ENCODE measurements at places on chromosomes 7 and 10.

- DNase-seq = no peak
Measured at GRCh38 chr7:71511361-71511807, 379.4 kb downstream of the GALNT17 start.

DNA sequence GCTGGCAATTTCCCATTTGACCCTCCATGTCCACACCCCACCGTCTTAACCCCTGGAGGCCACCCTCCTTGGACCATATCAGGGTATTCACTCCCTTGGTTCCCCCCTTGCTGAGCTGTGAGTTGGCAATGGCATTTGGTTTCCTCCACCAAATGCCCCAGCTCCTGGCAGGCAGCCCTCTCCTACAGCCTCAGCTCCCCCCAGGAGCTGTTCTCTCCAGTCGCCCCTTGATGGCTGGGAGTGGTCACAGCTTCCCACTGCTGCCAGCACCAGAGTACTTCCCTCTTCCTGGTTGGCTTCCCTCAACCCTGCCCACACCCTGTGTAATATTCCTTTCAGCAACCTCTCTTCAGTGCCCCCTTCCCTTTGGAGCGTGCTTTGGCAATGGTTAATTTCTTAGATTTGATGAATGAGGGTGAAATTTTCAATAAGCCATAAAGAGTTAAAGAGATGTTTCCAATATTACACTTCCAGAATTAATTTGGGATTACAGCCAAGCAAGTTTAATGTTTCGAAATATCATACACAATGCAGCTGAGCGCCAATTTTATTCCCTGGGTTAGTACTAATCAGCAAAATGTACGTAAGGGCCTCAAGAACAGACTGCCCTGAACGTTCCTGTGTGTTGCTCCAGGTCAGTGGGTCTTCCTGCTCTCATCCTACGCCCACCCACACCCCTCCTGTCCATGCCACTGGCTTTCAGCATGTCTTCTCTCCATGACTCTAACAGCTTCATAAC, 207.1 kb upstream of the NFE2L3 start:
- no peak for DNase-seq

DNA sequence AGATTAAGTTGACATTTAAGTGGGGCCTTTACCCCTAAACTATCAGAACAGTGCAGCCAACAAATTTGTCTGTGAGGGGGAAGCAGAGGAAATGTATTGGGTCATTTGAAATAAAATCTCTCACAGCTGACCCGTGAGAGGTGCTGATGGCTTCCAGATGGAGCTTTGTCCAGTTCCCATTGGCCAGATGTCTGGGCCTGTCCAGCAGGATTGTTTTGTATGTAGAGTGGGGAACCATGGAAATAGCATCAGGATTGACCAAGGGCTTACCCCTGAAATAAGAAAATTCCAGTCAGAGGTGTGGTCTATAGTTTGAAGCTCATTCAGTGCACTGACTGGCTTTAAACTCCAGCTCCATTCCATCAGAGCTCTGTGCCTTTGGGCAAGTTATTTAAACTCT, 50.6 kb downstream of the INHBA start:
- no peak for DNase-seq

- DNase-seq = no peak
Measured at GRCh38 chr7:96196676-96197075, 125.2 kb downstream of the SLC25A13 start.

DNA sequence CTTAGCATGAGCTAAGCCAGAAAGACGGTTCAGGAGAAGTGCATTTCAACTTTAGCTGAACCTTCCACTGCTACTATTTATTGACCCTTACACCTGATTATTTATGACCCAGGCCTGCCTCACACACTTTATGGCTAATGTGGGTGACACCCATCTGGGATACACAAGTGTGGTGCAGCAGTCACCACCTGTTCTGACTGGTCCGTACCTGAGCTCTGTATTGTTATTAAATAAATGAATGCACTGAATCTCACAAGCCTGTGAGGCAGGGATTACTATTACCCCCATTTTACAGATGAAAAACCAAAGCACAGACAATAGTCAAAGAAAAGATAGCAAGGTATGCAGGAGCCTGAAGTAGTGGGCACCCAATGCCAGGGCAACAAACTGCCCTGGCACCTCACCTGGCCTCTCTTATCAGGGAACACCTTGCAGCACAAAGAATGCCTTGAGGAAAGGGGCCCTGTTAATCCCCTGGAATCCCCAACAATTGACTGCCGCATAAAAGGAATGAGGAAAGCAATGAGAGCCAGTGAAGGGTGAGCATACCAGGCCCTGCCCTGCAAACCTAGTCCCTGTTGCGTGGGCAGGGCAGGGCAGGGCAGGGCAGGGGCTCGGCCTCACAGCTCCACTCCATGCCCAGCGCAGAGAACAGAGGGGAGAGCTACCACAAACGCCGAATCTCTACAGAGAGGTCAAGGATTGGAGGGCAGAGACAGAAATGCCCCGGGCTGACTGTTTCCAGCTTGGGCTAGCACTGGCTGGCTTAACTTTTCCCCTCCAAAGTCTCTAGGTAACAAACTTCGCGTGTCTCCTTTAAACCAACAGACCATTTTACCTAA, 1.3 kb downstream of the ANXA11 start:
- DNase-seq = no peak

- DNase-seq = no peak
Measured at GRCh38 chr10:94035982-94036765, 42.4 kb downstream of the PLCE1 start.

- no peak for DNase-seq
Measured at GRCh38 chr7:105229641-105230040, 159.1 kb downstream of the SRPK2 start.

- no peak for DNase-seq
Measured at GRCh38 chr10:35336921-35337823, 863 bp downstream of the CCNY start.

DNA sequence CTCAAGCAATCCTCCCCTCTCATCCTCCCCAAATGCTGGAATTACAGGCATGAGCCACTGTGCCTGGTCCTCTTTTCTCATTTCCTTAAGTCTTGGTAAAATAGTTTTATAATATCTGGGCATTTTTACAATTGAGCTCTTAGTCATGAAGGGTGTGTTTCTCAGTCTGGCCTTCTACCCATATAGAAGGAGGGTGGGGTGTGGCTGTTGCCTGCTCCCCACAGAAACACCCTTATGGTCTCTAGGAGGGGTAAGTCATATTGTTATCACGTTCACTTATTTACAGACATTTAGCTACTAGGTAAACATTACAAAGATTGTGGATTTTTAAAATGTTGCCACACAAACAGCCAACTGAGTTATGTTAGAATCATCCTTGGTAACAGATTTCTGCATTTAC, 6.7 kb upstream of the OTUD1 start:
- DNase-seq = no peak

DNA sequence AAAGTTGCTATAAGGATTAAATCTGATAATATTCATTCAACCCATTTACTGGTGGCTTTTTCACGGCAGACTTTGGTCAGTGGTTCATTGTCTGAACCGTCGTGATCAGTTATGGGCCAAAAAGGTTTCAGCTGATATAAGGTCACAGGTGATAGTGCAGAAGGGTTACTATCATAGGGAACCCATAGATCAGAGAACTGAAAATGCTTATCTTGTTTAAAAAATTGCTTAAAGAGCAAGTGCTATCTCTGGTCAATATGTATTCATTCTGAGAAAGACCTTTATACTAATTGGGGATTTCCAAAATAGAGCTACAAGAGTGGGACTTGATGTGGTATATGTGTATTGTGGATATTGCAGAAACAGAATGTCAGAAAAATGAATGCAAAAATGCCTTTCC, 147.8 kb upstream of the SEMA3E start:
- no peak for DNase-seq

DNA sequence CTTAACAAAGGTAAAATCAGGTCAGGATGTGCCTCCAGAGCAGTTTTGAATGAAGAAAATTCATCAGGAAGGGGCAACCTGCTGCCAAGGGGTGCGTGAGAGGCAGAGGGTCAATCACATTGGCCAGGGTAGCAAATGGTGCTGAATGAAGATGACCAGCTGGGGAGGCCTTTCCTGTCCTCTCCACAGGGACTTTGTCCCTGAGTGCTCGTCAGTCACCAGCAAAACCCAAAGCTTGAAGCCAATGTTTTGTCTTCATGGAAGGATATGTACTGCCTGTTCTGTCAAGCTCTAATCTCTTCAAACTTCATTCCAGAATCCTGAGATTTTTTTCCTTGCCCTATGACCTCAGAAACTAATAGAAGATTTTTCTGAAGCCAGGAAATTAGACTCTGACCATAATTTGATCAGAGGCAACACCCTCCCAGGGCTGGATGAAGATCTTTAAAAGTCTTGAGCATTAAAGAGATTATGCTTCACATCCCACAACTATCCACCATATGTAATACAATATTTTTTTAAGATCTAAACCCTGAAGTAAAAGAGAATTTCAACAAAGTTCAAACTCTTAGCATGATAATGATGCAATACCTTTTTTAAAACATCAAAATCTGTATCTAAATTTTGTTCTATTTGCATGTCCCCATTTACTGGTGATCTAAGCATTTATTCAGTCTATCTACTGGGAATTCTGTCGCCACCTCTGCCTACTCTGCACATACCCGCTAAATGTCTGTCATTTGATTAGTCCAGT, 243.0 kb downstream of the SNX13 start:
- DNase-seq = no peak

DNA sequence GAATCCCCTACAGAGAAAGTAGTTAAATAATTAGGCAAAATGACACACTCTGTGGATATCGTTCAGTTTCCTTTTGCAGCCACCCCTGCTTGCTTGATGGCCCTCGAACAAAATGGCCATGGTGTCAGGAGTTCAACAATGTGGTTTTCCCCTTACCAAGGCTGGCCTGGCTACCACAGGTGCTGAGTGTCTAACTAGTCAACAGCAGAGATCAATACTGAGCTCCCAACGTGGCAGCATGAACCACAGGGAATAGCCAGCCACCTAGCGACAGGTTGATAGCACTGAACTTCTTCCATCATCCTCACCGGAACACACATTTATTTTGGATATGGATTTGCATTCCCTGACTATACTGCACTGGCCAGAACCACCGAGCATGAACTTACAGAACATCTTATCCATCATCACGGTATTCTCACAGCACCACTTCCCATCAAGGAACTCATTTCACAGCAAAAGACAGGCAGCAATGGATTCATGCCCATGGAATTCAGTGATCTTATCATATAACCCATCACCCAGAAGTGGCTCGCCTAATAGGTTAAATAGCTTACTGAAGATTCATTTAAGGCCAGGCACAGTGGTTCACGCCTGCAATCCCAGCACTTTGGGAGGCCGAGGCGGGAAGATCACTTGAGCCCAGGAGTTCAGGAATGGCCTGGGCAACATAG, 6.3 kb downstream of the C10orf67 start:
- DNase-seq = no peak

DNA sequence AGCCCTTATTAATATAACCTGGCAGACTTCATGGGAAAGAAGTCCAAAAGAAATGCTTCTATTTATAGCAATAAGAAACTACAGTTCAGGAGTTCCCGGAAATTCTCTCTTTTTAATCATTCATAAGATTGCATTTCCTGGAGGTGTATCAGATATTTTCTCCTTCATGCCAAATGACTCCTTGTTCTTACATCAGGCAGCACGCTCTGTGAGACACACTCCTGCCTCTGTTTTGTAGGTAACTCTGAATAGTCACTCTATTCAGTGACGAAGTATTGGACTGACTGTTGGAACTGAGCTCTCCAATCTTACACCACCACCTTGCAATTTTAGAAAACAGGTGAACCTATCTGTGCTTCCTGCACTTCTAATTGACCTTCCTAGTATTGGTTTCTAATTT, 78.7 kb upstream of the MSRB2 start:
- DNase-seq = no peak

All from stimulated activated CD8-positive, alpha-beta memory T cell treated with anti-CD3 and anti-CD28 coated beads, Interleukin-15, amount 100 ng/mL, for 1 hour (primary cell).